RCC 7860 (cell line): ENCODE measurements at places on chromosomes 5 and 9.

DNA sequence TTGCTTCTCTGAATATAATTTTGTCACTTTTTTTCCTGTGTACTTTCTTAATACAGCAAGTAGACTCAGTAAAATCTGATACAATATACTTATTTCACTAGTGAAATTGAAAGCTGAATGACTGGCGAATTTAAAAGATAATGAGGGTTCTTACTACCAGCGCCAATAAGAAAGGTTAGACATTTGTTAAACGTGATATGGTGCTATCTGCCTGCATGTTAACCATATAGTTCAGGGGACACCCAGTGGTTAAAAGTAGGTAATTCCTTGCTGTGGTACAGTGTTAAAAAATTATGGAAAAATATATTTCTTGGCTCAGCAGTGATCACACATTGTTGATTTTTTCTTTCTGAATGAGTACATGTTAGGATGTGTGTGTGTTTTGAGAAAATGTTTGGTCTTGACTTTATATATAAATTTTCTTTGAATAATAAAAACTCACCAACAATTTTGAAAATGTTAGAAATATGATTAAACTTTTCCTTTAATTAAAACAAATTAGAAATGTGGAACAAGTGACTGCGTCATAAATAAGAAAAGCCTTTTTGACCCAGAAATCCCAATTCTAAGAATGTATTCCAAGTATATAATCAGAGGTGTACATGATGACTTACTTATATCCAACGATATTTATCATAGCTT is 25.8 kb downstream of the CAST start:
- peak; percentile 17 for DNase-seq

GRCh38 chr5:51385216-51385615 is 2.0 kb downstream of the ISL1 start:
- DNase-seq: no peak

DNA sequence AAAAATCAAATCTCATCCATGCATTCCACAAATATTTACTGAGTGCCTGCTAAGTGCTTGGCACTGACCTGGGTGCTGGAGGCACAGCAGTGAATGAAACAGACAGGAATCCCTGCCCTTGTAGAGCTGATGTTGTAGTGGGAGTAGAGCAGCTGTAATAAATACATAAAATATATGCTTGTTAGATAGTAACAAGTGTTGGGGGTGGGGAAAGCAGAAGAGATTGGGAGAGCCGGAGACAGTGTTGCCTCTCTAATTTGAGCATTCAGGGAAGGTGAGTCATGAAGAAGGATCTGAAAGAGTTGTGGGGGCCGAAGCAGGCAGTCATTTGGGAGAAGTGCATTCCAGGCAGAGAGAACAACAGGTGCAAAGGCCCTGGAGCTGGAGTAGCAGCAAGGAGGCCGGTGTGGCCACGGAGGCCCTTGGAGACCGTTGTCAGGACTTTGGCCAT is 97.9 kb downstream of the ZNF618 start:
- DNase-seq: no peak

- DNase-seq: no peak
Measured at GRCh38 chr5:30197662-30198061, 995.8 kb upstream of the CDH6 start.

DNA sequence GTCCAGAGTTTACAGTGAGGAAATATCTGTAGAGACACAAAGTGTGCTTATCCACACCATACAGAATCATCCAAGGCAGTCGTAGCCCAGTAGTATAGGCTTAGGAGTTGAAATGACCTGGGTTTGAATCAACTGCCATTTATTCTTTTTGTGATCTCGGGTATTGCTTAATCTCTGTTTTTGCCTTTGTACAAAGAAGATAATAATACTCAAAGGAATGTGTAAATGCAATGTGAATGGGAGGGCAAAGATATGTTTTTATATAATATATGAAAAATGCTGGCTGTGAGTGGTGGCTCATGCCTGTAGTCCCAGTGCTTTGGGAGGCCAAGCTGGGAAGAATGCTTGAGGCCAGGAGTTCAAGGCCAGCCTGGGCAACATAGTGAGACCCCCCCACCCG is 141.1 kb downstream of the SPATA31D1 start:
- DNase-seq: no peak

GRCh38 chr9:96540106-96540505 is 79.5 kb downstream of the CDC14B start:
- no peak for DNase-seq

GRCh38 chr9:90112788-90113187 is 508.0 kb downstream of the GADD45G start:
- no peak for DNase-seq
